Stimulated activated CD4-positive, alpha-beta T cell treated with anti-CD3 and anti-CD28 coated beads, Interleukin-4, amount 100 ng/mL, for 48 hours (primary cell): ENCODE measurements at places on chromosomes 5 and 9.

DNA sequence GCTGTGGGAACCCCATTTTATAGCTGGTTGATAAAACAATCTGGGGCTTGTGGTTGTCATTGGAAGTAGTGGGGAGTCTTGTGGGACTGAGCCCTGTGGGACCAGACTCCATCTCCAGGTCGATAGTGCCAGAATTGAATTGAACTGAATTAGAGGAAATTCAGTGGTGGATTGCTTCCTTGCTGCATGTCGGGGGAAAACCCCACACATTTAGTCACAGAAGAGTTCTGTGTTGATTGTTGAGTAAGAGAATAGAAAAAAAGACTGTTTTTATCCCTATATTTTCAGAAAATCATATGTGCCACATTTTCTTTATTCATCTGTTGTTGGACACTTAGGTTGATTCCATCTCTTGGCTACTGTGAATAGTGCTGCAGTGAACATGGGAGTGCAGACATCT is 209.7 kb downstream of the ARHGEF28 start:
- no peak for DNase-seq

DNA sequence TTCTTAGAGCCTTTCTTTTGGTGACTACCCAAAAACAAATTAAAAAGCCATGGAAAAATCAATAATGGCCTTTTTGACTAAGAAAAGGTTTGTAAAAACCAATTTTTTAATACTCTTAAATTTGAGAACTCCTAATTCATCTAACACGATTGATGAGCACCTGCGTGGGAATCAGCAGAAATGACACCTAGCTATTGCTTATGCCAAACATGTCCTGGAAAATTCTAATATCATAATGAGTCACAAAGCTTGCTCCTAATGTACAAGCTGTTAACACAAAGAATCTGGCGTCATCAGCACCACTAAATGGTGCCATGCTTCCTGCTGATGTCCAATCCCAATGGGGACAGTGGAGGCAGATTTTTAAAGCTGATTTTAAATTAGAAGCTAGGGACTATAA is 146.2 kb upstream of the LRRTM2 start:
- DNase-seq, result no peak

GRCh38 chr5:85030316-85031084 is 645.8 kb upstream of the EDIL3 start:
- no peak for DNase-seq

DNA sequence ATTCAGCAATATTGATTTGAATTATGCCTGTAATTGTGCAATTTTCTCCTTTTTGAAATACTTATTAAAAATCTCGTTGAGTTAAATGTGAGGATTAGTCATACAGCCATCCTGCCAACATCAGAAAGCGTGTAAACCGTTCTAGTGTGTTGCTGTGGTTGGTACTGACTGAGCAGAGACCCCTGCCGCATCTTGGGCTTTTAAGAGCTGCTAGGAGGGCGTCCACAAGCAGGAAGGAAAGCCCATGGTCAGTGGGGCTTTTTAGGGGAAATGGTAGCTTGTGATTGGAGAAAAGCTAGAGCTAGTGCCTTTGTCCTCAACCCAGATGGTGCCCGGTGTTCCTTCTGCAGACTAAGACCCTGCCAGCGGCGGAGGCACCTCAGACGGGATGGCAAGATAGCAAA is 1.3 kb downstream of the SDHA start:
- no peak for DNase-seq

GRCh38 chr9:8364026-8364752 is 564.6 kb upstream of the DMAC1 start:
- DNase-seq, result no peak

GRCh38 chr9:81534138-81534875 is 155.0 kb downstream of the TLE1 start:
- no peak for DNase-seq
